AG09309 (cell line): ENCODE measurements at places on chromosomes 11 and 22.

DNA sequence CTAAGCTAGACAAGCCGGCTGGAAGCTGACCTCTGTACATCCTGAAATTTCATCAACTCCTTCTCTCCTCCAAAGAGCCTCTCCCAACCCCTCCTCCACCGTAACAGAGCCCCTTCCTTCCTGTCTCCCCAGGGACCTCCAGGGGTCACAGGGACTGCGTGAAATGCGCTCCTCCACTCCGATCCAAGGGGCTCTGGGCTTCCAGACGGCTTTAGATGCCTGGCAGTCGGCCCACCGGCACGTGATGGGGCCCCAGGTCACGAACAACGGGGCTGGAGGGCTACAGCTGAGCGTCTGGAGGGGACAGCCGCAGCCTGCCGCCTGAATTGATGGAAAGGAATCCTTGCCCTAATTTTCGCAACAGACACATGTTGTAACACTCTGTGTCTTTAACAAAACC, 264.1 kb downstream of the MN1 start:
- DNase-seq = no peak

DNA sequence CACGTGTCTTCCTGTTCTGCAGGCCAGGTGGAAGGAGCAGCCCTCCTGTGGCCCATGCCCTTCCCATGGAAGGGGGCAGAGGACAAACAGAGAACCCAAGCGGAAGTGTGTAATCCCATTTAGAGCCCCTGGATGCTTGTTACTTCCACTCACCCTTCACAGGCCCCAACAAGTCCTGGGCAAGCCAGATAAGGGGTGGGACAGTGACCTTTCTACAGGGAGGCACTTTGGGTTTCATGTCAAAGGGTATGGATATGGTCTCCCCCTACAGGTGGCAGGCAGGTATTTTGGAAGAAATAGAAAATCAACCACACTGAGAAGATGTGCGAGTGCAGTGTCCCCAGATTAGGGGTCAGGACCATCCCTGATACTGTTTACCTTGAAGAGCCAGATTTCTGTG, 11.4 kb downstream of the MPEG1 start:
- no peak for DNase-seq

- peak; percentile 4 for DNase-seq
These were observed 1.5 kb downstream of the DBX1 start for GRCh38 chr11:20158597-20159257.

GRCh38 chr11:29256580-29256979, 760.2 kb downstream of the KCNA4 start:
- DNase-seq = no peak

DNA sequence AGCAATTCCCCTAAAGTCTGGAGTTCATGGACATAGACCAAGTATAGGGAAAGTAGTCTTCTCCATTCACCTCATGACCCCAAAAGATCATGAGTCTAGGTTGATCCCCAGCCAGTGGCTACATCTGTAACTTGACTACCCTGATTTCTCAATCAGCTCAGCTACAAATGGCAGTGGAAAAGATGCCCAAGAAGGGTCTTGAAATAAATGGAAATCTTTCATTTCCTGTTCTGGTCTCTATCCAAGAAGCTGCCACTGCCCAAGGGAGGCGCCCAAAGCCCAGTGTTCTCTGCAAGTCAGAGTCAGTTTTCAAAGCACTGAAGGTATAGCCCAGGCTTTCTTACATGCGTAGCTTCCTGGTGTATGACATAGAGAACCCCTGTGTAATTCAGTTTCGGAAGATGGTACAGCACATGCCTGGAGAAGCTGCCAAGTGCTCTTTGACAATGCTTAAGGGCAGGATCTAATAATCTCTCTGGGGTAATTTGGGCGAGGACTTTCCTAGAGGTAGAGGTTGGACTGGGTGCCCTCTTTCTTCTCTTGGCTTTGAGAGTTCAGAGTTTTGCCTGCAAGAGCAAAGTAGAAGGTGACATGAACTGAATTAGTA, 101.1 kb downstream of the ADAMTS15 start:
- no peak for DNase-seq

DNA sequence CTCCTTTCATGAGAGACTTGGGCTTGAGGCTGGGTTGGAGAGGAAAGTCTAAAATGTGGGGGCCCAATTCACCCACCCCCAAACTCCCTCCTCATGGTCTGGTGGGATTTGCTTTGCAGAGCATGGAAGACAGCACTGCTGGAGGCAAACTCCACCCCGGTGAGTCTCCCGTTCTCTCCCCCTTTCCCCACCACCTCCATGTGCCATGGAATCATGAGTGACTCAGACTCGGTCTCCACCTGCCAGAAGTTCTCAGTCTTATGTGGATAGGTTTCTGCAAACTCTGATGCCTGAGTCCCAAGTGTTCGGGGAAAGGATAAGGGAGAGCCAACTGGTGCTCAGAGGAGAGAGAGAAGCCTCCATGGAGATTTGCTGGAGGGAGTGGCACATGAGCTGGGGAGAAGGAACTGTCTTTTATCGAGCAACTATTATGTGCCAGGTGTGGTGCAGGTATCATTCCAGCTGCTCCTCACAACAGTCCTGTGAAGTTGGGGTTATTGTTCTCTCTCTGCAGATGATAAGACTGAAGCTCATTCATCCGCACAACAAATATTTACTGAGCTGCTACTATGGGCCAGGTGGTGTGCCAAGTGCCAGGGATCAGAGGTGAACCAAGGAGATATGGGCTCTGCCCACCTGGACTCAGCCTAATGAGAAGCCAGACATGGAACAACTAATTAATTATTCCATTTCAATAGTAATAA, 6.6 kb downstream of the PLEKHB1 start:
- DNase-seq = no peak

GRCh38 chr11:1832920-1833295, 1.9 kb upstream of the SYT8 start:
- no peak for DNase-seq

DNA sequence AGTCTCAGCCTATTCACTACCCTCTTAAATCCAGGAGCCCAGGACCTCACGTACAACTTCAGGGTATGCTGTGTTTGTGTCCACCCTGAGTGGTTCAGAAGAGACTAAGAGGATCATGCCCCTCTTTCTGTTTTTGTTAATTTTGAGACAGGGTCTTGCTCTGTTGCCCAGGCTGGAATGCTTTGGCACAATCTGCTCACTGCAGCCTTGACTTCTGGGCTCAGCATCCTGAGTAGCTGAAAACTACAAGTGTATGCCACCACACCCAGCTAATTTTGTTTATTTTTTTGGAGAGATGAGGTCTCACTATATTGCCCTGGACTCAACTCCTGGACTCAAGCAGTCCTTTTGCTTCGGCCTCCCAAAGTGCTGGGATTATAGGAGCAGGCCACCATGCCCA, 118.5 kb downstream of the NAT10 start:
- no peak for DNase-seq

DNA sequence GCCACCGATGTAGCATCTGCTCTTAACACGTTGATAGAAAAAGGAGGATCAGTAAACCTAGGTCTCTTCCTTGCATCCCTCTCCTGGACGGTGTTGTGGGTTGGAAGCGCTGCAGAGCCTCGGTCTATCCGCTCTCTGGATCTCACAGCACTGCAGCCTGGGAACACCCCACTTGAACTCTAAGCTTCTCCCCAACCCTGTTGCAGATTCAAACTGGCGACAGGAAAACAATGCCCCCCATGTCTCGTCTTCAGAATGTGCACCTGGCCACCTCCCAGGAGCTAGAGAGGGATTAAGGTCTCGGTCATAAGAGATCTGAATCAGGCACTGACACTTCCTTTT, 454 bp downstream of the TMEM218 start:
- no peak for DNase-seq

GRCh38 chr11:94549146-94549545, 5.4 kb downstream of the FUT4 start:
- no peak for DNase-seq

DNA sequence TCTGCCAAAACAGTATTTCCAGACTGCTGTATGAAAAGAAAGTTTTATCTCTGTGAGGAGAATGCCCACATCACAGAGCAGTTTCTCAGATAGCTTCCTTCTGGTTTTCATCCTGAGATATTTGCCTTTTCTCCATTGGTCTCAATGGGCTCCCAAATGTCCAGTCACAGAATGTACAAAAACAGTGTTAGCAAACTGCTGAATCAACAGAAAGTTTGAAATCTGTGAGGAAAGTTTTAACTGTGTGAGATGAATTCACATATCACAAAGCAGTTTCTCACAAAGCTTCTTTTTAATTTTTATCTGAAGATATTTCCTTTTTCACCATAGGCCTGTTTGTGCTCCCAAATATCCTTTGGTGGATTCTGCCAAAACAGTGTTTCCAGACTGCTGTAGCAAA, 207.2 kb upstream of the TRIM48 start:
- no peak for DNase-seq
